ENCODE measurements at places on chromosomes 1 and 21. TPM values are rescaled to one million over a fixed set of nuclear protein-coding genes. Genes with fewer than 3 reads are reported as not detected.

The TESK2 gene
- total RNA-seq = 3.8 TPM

The TCP10L gene
- 1.5 TPM for total RNA-seq

The SLC2A5 gene
- 0.57 TPM for total RNA-seq

The PAQR6 gene
- 2.9 TPM for total RNA-seq

The FMO5 gene
- 2.9 TPM for total RNA-seq

The C8A gene
- total RNA-seq = not detected

The LORICRIN gene
- total RNA-seq = not detected

- DNase-seq = peak; percentile 60
Measured at GRCh38 chr1:160626509-160627342, 20.1 kb downstream of the SLAMF1 start.

GRCh38 chr1:191739544-191739943 is 418.7 kb upstream of the RGS18 start:
- no peak for DNase-seq

DNA sequence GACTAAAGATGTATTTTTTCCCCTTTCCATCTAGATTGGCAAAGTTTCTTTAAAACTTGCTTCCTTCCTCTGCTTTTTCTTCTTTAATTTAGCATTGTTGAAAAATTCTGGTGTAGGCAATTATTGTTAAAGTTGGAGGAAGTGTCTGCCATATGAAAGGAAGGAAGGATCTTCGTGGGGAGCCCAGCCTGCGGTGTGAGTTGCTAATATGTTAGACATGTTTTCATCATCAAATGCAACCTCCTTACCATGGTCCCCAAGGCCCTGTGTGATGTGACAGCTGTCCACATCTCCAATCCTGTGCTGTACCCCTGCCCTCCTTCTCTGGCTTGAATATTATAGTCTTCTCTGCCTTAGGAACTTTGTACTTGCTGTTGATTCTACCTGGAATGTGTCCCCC is 81.0 kb upstream of the ZBTB18 start:
- no peak for DNase-seq

GRCh38 chr21:22019766-22020165 is 1021.6 kb downstream of the NCAM2 start:
- no peak for DNase-seq
